Stimulated activated CD8-positive, alpha-beta memory T cell treated with anti-CD3 and anti-CD28 coated beads, Interleukin-7, amount 100 ng/mL, for 4 hours (primary cell): ENCODE measurements at places on chromosomes 7 and 10.

GRCh38 chr10:78706256-78706655 lies 362.5 kb upstream of the ZMIZ1 start:
- DNase-seq, result no peak

DNA sequence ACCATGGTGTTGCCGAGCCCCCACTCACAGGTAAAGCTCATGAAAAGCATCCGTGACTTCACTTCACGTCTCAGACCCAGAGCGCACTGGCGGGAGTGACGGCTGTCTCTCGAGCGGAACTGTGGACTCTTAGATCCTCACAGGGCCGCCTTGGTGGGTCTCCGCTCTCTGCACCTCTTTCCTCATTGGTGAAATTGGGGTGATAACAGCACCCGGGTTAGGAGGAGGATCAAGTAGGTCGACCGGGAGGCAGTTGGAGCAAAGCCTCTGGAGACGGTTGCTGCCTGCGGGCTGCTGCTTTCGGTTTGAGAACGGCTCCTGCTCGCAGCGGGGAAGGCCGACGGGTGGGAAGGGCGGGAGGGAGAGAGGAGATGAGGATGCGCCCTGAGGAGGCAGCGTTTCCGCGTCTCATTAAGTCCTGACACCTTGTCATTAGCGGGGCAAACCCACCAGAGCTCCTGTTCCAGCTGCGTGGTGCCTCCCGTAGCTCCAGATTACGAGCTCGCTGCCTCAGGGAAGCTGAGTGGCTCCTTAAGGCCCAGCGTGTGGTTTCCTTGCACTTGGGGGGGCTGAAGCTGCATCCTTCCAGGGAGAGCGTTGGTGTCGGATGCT lies 51.9 kb upstream of the CFAP46 start:
- no peak for DNase-seq

GRCh38 chr10:110410329-110411046 lies 87.2 kb upstream of the DUSP5 start:
- DNase-seq, result no peak

- DNase-seq, result no peak
These were observed 2.9 kb downstream of the CTBP2 start for GRCh38 chr10:125157505-125157904.

DNA sequence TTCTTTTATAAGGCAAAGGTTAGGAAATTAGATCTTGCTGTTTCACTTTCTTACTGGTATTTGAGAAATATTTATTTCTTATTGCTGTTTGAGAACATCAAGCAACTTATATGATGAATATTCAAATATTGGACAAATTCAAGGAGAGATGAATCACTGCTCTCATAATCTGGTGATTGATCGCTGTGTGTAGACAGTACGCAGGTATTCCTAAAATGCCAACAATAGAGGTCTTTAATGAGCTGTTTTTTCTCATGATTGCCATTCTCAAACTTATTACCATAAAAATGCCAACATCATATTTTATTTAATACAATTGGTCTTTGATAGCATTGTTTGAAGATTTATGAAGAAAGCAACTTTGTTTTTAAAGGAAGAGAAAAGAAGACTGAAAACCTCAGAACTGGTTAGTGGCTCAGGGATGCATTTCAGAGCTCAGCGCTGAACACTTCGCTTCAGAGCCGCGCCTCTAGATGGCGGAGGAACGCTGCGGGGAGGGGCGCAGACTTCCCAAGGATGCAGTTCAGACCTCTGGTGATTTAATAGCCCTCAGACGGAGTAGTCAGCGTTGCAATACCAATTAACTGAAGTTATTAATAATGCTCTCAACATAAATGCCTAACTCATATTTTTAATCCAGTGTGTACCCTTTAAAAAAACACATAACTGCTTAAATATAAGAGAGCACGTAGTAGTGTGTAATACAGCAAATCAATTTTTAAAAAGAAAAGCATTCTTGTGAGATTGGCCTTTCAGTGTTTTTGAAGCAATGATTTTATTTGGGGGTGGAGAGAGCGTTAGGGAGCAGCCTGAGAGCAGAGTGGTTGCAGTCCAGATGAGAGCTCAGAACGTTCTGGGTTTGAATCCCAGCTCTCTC lies 38.5 kb upstream of the STEAP4 start:
- DNase-seq, result no peak

DNA sequence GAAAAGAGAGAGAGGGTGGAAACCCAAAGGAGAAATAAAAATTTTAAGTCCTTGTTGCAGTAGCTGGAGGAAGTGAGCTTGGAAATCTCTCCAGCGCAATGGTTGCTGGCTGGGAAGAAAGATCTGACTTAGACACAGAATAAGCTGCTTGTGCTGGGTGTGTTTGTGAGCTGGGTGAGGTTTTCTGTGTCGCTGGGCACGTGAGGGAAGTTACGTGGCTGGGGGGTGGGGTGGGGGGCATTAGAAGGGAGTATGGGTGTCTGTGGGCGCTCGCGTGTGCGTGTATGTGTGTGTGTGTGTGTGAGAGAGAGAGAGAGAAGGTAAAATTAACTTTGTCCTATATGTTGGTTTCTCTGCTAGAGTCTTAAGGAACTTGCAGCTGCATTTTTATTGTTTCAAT lies 11.6 kb downstream of the TCF7L2 start:
- DNase-seq, result no peak

- no peak for DNase-seq
These were observed 96.6 kb downstream of the TPST1 start for GRCh38 chr7:66301737-66302136.

- no peak for DNase-seq
These were observed 326.3 kb downstream of the DNAJB6 start for GRCh38 chr7:157662981-157663716.

- DNase-seq, result no peak
These were observed 199.7 kb upstream of the LRRN3 start for GRCh38 chr7:110891197-110891596.

GRCh38 chr7:55105952-55106351 lies 87.1 kb downstream of the EGFR start:
- DNase-seq, result no peak

- no peak for DNase-seq
These were observed 210.9 kb upstream of the C7orf33 start for GRCh38 chr7:148379677-148380076.

- DNase-seq, result no peak
These were observed 12.8 kb upstream of the KAT6B start for GRCh38 chr10:74813381-74814259.

DNA sequence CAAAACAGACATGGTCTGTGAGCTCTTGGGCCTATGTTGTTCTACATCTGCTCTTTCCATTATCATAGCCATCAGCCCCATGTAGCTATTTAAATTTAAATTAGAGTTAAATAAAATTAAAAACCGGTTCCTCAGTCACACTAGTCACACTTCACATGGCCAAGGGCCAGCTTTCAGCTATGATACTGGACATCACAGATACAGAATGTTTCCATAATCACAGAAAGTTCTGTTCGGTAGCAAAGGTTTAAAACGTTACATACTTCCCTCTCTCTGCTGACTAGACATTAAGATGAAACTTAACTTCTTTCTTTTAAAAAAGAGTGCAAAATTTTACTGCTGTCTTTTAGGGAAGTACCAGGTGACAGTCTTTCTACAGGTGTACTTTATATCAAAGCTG lies 43.0 kb downstream of the SRPK2 start:
- DNase-seq, result no peak

GRCh38 chr10:23754179-23754578 lies 315.3 kb downstream of the OTUD1 start:
- DNase-seq, result no peak

GRCh38 chr10:3787016-3787400 lies 2.0 kb upstream of the KLF6 start:
- no peak for DNase-seq

DNA sequence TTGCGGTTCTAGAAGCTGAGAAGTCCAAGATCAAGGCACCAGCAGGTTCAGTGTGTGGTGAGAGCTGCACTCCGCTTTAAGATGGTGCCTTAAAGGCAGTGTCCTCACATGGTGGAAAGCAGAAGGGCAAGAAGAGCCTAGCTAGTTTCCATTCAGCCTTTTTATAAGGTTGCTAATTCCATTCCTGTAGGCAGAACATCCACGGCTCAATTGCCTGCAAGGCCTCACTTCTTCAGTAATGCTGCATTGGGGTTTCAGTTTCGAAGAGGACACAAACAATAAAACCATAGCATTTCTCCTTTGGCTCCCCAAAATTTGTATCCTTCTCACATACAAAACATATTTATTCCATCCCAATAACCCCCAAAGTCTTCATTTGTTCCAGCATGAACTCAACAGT lies 109.5 kb upstream of the KCND2 start:
- DNase-seq, result no peak

DNA sequence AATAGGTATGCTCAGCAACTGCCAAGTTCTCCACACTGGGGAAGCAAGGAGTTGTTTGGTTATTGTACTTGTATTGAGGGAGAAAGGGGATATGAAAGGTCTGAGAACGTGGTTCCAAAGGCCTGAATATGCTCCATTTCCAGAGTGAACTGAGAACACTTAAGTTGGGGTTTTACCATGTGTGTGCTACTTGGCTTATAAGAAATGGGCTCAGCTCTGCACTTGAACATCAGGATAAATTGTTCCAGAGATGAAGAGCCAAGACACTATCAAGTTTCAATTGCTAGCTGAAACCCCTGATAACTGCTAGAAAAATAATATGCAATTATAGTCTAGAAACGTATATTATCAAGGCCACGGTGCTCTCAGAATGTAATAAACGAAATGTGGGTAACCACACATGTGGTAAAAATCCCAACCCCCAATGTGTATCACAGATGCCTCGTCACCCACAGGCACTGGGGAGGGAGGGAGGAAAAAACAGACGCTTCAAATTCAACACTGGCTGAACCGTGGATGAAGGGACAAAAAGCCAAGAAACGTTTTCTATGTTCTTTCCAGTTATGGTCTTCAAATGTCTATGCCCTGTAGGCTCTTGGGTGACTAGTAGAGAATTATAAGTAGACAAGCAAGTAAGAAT lies 16.3 kb downstream of the ELMO1 start:
- no peak for DNase-seq

DNA sequence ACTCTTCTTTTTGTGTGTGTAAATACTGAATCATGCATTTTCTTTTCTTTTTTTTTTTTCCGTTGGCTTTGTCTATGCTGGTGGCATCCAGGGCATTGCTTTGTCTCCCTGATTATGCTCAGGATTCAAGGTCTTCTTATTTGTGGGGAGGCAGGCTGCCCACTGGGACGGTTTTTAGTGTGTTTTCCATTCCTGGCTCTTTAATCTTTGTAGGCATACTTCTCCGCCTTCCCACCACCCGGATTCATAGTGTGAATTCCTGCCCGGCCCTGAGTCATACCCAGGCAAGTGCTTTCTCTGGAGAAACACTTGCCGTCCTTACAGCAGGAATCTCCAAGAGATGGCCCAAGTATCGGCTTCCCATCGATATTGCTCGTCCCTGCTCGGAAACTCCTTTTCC lies 5.2 kb downstream of the ZNF655 start:
- no peak for DNase-seq

DNA sequence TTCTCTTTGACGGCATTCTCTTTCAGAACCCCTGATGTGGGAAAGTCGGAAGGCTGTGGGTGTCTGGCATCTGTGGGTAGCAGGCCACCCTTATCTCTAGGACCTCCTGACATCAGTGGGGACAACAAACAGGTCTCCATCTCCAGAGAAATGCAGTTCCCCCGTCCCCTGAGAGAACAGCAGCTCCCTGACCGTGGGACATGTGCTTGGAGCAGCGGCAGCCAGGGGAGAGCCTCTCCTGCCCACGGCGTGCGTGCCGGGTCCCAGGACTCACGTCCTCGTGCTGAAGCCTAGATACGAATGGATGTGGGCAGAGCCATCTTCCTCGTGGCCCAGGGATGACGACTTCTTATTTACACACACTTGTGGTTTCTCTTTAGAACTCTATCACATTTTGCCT lies 133.0 kb downstream of the FGFR2 start:
- DNase-seq, result no peak

DNA sequence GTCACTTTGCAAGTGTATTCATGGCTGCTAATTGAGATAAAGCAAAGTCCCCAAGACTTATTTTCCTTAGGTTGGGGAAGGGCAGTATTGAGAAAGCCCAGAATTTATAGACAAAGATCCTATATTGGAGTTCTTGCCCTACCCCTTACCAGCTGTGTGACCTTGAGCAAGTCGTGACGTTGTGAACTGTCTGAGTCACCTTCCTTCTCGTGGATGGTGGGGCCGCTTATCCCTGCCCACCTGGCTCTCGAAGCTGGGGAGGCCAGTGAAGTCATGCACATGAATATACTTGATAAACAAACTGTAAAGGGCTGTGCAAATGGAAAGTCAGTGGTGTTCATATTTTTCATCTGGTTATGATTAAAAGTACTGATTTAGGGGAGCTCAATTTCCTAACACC lies 127.4 kb downstream of the TACC2 start:
- DNase-seq, result no peak
